ENCODE measurements at places on chromosomes 12 and 14.
A peak's percentile ranks its signal among the peaks of the same experiment; 100 is the strongest.

- no peak for DNase-seq
Measured at GRCh38 chr12:57852200-57852599, 5.7 kb upstream of the CTDSP2 start.

GRCh38 chr12:51421266-51421884 is 3.3 kb upstream of the SLC4A8 start:
- DNase-seq = peak; percentile 69

- no peak for DNase-seq
Measured at GRCh38 chr12:61871485-61871810, 388.8 kb upstream of the USP15 start.

- no peak for DNase-seq
Measured at GRCh38 chr12:2051700-2052621, 826 bp upstream of the CACNA1C start.

DNA sequence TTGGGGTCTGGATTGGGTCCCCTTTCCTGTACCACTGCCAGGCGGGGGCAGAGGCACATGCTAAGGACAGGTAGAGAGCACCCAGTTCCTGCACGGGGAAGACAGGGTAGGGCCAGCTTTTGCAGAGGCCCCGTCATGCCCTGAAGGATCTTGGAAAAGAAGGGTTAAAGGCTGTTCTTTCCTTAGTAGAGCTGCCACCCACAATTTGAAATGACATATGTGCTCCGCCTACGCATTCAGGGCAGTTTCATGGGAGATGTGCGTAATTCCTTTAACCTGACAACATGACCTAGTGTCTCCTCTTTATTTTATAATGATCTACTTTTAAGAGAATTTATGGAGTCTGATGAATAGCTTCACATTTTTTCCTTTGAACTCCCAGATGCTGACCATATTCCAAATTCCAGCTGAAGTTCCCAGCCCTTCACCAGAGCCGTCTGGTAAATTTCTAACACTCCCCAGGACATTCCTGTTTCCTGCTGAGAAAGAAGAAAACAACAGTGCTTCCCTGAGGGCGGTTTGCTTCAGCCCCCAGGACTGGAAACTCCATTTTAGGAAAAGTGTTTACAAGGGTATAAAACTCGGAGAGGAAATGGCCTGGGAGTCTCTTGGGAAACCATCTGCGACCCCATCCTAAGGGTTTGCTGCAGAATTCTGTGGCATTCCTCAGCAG is 58.9 kb upstream of the PLEKHG3 start:
- DNase-seq = peak; percentile 35

DNA sequence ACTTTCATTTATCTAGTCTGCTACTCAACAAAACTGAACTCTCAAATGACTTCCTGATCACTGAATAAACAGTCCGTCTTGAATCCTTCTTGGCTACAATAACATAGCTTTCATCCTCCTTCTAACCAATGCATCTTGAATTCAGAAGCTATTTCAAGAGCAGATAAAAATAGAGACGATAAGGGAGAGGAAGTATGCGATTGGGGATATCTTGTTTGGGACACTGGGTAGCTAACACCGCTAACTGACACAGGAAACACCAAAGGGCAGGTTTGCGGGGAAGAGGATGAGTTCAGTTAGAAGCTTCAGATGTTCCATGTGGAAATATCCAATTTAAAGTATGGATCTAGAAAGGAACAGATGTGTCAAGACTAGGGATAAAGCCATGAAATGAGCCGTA is 102.5 kb downstream of the SLC41A2 start:
- DNase-seq = no peak

DNA sequence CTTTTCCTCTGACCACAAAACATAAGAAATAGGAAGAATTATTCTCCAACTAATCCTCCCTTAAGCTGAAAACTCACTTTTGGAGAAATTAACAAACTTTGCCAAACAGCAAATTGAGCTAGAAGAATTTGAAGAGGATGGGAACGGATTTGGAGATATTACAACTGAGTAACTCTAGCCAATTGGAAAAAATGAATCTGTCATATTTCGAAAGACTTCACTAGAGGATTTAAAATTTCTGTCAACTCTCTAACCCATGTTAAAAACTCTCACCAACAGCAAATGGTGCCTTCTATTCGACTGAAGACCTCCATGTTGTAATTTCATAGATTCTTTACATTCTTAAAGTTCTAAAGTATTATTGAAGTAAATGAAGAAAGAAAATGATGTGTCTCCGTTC is 414.2 kb downstream of the RMST start:
- no peak for DNase-seq

- no peak for DNase-seq
Measured at GRCh38 chr12:100584256-100584655, 10.8 kb downstream of the GAS2L3 start.

- DNase-seq = no peak
Measured at GRCh38 chr12:91216871-91217270, 34.3 kb upstream of the DCN start.

DNA sequence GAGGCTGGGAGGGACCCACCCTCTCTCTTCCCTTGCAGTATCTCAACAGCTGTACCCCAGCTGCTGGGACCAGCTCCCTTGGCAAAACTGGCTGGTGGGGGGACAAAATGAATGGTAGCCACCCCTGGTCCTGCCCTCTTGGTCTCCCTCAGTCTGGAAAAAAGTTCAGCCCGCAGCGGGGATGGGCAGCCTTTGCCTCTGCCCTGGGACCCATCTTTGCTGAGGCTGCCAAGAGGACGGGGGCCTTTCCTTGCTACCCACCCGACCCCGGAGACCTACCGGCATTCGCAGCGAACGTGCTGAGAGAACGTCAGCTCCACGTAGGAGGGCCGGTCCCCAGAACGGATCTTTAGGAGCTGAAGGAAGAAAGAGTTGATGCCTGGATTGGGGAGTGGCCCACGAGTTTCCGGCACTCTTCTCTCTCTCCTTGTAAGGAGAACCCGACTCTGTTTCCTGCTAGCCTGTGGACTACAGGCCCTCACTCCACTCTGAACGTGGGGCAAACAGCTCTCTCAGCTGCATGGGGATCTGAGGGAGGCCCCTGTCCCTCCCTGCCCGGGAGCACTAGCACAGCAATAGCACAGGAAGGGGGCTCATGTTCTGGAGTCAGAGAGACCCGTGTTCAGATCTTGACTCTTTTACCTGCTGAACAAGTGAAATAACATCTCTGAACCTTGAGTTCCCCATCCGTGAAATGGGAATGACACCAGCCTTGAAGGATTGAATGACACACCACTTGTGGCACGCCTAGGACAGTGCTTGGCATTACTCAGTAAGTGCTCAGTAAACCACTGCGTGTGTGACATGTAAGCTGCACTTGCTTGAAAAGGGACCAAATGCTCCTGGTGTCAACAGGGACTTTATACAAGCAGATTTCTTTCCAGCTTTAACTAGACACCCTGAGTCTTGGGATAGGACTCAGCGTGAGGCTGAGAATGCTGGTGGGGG is 6.9 kb downstream of the PGF start:
- no peak for DNase-seq

DNA sequence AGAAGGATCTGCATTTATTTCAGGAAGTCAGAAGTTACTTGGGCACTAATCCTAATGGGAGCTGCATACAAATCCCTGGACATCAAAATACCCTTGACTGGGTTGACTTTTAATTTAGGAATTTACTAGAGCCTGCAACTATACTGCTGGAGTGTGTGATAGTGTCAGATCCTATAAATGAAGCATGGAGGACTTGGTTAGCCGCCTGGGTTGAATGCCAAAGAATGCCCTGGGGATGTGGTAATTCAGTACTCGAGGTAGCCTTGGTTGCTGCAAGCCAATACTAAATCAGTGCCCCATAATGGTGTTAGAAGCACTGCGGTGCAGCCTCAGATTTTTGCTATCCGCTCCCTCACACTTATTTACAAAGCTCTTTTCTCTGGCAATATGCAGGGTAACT is 184.9 kb downstream of the CAPZA3 start:
- DNase-seq = no peak

GRCh38 chr12:48422060-48422459 is 50.3 kb upstream of the ANP32D start:
- DNase-seq = no peak

GRCh38 chr12:68198507-68199086 is 27.0 kb downstream of the IL26 start:
- no peak for DNase-seq

- DNase-seq = no peak
Measured at GRCh38 chr12:13230500-13230899, 34.0 kb downstream of the EMP1 start.

GRCh38 chr12:7729746-7730145 is 17.4 kb downstream of the CLEC4C start:
- DNase-seq = no peak

- no peak for DNase-seq
Measured at GRCh38 chr12:82407481-82407880, 49.2 kb downstream of the METTL25 start.

DNA sequence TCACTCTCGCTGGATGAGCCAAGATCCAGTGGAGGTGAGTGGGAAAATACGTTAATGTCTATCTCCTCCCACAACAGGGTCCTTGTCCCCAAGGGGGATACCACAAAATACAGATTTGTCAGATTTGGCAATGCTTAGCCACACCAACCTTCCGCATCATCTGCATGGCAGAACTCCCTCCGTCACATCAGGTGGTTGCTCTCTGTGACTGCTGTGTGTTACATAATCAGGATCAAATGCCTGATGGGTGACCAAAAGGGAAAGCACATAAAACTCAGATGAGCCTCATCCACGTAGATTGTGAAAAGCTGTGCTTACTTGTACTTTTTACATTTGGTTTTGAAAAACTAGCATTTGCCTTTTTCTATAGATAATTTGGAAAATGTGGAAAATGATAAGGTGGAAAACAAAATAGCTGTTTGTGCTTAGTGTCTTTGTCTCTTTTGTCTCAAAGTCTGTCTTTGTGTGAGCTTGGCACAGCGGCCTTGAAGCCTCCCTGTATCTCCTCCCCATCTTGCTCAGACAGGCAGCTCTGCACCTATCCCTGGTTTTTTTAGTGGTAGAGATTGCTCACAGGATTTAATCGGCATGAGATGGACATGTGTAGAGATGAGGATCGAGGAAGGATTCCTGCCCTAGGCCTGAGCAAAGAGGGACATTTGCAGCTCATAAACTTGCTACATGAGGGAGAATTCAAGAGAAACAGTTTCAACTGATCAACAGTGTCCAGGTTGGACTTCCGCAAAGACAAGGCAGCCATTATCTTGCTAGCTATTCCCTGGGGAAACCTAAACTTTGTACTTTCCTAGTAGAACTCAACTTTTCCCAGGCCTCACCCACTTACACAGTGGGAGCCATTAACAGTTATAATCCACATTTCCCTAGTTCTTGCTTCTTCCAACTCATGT is 3.6 kb upstream of the FGF6 start:
- no peak for DNase-seq

- no peak for DNase-seq
Measured at GRCh38 chr14:55749201-55749812, 169.3 kb downstream of the KTN1 start.

Data from neuronal stem cell (in vitro differentiated cells).